Smooth muscle cell of the pulmonary artery (primary cell): ENCODE measurements at places on chromosomes 3 and 15. TPM values are rescaled to one million over a fixed set of nuclear protein-coding genes. Genes with fewer than 3 reads are reported as not detected.

SLITRK3 gene
- 0.03 TPM in 1 of 2 replicates, not detected in the other for total RNA-seq

FBN1 gene
- total RNA-seq = 2,453 and 2,749 TPM in 2 replicates

ENTPD3 gene
- total RNA-seq = 0.10 and 0.13 TPM in 2 replicates

ITIH1 gene
- 0.17 and 0.33 TPM in 2 replicates for total RNA-seq

SUSD5 gene
- total RNA-seq = 8.4 and 13.7 TPM in 2 replicates

CACNA2D3 gene
- total RNA-seq = 0.03 and 0.72 TPM in 2 replicates

FAM107A gene
- 0.07 TPM in 1 of 2 replicates, not detected in the other for total RNA-seq

GREM1 gene
- total RNA-seq = 166 and 792 TPM in 2 replicates

UBR1 gene
- 30.3 and 39.9 TPM in 2 replicates for total RNA-seq

C3orf70 gene
- total RNA-seq = 0.46 and 1.6 TPM in 2 replicates

IRAK2 gene
- 5.9 and 22.7 TPM in 2 replicates for total RNA-seq

SLC51A gene
- not detected in 2 replicates for total RNA-seq

LIPC gene
- total RNA-seq = 0.63 and 3.8 TPM in 2 replicates

DUOXA2 gene
- not detected in 2 replicates for total RNA-seq

SOX2 gene
- total RNA-seq = 0.63 TPM in 1 of 2 replicates, not detected in the other

EBLN2 gene
- 4.1 and 4.2 TPM in 2 replicates for total RNA-seq

DISP2 gene
- 0.13 and 0.17 TPM in 2 replicates for total RNA-seq

ACTRT3 gene
- 5.7 and 6.4 TPM in 2 replicates for total RNA-seq

THSD4 gene
- total RNA-seq = 56.2 and 120 TPM in 2 replicates

CPA3 gene
- total RNA-seq = not detected in 2 replicates

GPR15 gene
- total RNA-seq = not detected in 2 replicates

THPO gene
- total RNA-seq = 0.10 and 0.46 TPM in 2 replicates

MINAR1 gene
- 1.2 and 1.6 TPM in 2 replicates for total RNA-seq

CPLX3 gene
- not detected in 2 replicates for total RNA-seq

HRG gene
- not detected in 2 replicates for total RNA-seq

CCR9 gene
- not detected in 2 replicates for total RNA-seq

ALDH1A3 gene
- total RNA-seq = 7.4 and 31.0 TPM in 2 replicates

GABRA5 gene
- total RNA-seq = not detected in 2 replicates

DNAH1 gene
- 4.2 and 5.5 TPM in 2 replicates for total RNA-seq

GHRL gene
- total RNA-seq = not detected in 2 replicates

CTXN2 gene
- not detected in 2 replicates for total RNA-seq

GRM7 gene
- total RNA-seq = not detected in 2 replicates

ATP8B4 gene
- total RNA-seq = 1.7 and 3.8 TPM in 2 replicates

LINGO1 gene
- 0.13 and 0.33 TPM in 2 replicates for total RNA-seq

NPAP1 gene
- total RNA-seq = not detected in 2 replicates

TM4SF1 gene
- 314 and 726 TPM in 2 replicates for total RNA-seq

GATA2 gene
- total RNA-seq = 2.3 and 7.1 TPM in 2 replicates
